Uterus (tissue), 4 donors: ENCODE measurements at places on chromosomes 16 and 17.
A peak's percentile ranks its signal among the peaks of the same experiment; 100 is the strongest.

- DNase-seq, result no peak
Measured at GRCh38 chr16:11198828-11199227, 57.2 kb downstream of the SOCS1 start.

DNA sequence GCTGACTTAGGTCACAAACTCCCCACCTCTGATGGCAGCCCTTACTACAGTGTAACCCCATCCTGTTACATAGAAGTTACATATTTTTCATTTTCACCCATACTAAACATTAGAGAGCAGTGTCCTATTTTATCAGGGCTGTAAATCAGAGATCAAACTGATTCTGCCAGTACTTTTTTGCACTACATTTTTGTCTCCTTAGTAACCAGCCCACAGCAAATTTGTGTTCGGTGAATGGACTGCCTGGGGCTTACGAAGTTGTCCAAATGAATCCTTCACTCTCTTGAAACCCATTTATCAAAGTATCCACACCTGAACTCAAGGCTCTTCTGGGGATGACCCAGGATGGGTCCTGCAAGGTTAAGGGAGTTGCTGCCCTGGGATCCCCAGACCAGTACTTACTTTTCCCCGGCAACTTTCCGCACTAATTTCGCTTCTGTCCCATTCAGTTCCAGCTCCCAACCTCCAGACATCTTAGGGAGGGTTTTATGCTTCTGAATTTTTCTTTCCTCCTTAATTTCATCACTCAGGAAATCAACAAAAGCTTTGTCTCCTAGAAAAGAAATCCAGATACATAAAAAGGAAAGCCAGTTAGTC, 1.1 kb downstream of the C1QBP start:
- DNase-seq, result no peak

- DNase-seq, result no peak
Measured at GRCh38 chr16:55261301-55261700, 62.7 kb upstream of the IRX6 start.

- DNase-seq, result peak; percentile 47
Measured at GRCh38 chr16:10598157-10598556, 17.8 kb upstream of the EMP2 start.

- no peak for DNase-seq
Measured at GRCh38 chr17:70989280-70989679, 819.9 kb downstream of the KCNJ2 start.

DNA sequence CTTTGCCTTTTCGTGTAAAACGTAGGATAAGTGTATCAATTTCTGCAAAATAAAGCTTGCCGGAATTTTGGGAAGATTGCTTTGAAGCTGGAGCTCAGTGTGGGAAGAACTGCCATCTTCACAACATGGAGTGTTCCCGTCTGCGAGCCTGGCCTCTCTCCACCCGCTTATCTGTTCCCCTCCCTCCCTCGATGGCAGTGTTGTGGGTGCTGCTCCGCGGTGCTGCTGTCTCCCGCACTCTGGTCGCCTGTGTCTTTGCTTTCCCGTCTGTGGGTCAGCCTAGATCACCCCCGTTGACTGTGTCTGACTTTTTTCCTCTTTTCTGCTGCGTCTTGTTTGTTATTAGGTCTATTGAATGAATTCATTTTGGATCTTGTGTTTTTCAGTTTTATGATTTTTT, 17.0 kb downstream of the ACSF3 start:
- no peak for DNase-seq

DNA sequence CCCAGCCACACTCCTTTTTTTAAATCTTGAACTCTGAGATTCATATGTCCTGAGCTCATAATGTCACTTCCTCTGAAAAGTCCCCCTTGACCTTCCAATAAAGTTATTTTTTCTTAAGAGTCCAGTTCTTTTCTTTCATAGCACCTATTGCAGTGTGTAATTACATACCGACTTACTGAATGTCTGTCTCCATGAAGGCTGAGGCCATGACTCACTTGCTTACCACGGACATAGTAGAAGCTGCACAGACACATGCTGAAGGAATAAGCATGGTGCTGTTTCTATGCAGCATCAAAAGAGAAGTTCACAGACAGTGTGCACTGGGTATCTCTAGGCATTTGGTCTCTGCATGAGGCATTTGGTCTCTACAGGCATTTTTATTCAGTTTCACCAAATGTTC, 77.2 kb downstream of the C17orf67 start:
- DNase-seq, result no peak

DNA sequence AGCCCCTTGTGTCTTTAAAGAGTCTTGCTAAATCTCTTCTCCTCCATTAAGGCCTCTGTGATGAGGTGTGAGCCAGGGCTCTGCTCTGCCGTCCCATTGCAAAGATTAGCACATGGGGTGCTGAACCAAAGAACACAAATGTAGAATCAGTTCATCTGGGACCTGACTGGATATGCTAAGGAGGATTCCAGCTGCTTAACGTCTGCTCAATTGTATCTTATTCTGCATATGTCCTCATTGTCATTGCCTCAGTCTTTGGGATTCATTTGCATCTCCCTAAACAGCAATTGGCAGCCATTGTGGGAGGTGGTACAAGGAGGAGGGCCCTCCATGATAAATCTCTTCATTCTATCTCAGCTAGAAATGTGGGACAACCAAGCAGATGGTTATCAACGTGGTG, 106.3 kb upstream of the ADAMTS18 start:
- DNase-seq, result no peak

DNA sequence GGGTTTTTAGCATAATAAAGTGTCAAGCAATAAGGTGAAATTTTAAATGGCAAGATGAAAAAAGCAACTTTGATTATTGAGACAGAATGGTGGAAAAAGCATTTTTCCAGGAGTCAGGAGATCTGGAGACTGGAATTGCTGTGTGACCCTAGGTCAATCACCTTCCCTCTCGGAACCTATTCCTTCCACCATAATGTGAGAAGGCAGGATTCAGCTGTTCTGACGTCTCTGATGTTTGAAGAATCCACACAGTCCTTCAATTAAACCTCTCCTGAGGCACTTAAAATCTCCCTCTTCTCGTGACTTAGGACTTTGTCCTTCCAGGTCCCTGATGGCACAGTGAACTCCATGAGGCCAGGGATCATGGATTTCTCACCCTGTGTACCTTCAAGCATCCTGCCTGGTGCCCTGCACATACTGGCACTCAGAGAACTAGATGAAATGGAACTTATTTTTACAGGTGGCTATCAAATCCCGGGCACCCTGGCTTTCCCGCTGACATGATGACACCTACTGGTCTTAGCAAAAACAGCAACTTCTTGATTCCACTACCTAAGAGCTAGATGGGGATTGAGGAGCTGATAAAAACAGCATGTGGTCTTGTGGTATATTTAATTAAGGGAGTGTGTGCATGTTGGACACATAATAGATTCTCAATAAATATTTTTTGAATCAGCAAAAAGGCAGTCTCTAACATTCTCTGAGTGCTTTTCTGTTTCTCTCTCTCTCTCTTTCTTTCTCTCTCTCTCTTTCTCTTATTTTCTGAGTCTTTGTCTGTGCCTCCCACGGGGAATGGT, 2.3 kb upstream of the CCDC182 start:
- no peak for DNase-seq

DNA sequence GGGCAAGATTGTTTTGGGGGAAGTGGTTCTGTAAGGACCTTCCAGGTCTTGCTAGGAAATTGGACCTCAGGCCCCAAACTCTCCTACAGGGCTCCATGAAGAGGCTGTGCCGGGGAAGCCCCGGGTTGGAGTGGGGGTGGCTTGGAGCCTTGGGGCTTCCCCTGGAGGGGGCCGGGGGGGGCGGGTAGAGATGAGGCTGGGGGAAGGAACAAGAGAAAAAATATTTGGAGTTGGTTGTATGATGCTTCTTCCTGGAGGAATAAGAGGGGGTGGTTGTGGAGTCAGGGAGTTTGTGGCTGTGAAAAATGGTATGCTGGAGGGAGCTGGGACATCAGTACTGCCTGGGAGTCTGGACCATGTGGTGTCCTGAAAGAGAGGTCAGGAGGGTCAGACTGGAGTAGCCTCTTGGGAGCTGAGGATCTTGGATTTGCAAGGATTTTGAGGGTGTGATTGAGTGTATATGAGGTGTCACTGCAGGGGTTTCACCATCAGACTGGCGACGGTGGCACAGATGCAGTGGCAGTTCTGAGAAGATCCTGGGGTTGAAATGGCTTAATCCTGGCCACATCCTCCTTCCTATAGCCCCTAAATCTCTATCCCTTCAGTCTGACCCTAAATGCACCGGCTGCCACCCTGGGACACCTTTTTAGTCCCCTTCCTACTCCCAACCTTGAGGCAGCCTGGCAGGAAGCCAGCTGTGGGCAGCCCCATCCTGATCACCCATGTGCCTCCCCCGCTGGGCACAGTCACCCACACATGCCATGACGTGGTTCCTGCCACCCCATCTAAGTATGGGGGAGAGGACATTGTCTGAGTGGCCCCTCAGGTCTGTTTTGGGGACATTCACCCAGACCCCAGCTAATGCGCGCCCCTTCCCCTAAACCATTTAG, 10.9 kb downstream of the RARA start:
- DNase-seq, result peak; percentile 48

DNA sequence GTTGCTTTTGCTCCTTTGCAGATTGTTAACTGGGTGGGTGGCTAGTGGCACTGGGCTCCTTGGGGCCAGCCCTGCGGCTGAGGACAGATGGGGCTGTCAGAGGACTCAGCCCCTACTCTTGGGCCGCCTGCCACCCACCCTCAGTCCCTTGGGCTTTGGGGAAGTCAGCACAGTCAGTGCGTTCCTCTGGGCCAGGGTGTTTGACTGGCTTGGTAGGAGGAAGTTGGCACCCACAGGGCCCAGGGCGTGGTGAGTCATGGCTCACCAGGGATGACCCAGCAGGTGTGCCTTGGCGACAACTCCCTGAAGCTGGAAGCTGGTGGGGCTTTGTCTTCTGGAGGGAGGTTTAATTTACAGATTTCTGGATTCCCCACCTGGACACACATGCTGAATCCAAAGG, 32.4 kb downstream of the HAPSTR1 start:
- DNase-seq, result no peak

- DNase-seq, result no peak
Measured at GRCh38 chr16:57039148-57039812, 49.9 kb downstream of the NLRC5 start.

DNA sequence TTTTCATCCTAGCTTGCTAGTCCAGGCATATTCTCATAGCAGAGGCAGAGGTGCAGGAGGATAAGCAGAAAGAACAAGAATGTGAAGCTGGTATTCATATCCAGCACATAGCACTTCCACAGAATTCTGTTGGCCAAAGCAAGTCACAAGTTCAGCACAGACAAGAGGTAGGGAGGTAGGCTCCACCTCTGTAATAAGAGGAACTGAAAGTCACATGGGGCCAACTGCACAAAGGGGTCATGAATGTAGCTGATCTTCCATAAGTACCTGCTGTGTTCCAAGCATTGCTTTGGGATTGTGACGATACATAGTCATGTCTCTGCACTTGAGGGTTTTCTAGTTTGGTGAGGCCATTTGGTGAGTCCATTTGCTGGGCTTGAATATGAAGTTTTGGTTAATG, 110.8 kb upstream of the MPHOSPH6 start:
- DNase-seq, result no peak

DNA sequence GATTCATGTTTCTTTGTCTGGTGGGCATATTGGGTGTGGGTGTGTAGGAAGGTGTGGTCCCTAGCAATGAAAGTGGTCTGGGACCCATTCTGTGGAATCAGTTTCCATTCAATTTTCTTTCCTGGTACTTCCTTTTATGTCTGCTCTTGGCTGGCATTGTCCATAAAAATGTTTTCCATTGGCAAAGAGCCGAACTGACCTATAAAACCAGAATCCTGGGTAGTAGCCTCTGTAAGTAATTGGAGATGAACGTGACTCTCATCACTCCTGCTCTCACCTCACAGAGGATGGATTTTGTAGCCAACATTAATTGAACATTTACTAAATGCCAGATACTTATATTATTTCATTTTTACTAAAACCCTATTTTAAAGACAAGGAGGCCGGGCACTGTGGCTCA, 66.5 kb upstream of the IRX3 start:
- no peak for DNase-seq
